Activated CD4-positive, alpha-beta T cell treated with anti-CD3 and anti-CD28 coated beads for 36 hours (primary cell): ENCODE measurements at places on chromosomes 2 and 18. TPM values are rescaled to one million over a fixed set of nuclear protein-coding genes. Genes with fewer than 3 reads are reported as not detected.
A peak's percentile ranks its signal among the peaks of the same experiment; 100 is the strongest.

CXCR4 gene
- total RNA-seq = 89.3 TPM

TPGS2 gene
- total RNA-seq = 87.6 TPM

SLC35G4 gene
- total RNA-seq = not detected

SRD5A2 gene
- total RNA-seq = not detected

TRIM54 gene
- total RNA-seq = 0.09 TPM

MYOM1 gene
- total RNA-seq = 0.89 TPM

RNF152 gene
- total RNA-seq = 0.05 TPM

GLI2 gene
- total RNA-seq = not detected

EFHD1 gene
- 0.23 TPM for total RNA-seq

DNA sequence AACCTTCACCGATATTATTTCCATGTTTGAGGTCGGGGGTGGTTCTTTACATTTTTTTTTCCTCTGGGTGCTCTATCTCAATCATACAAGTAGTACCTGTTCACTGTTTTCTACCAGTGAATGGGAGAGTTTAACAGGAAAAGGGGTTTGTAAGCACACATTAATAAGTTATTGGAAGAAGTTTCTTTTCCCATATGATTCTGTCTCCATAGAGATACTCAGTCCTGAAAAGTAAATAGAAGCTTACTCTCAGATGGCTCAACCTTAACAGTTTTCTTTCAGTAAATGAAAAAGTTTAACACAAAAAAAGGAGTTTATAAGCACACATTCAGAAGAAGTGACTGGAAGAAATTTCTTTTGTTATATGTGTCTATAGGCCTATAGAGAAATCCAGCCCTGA is 995.6 kb upstream of the SLC39A10 start:
- H3K36me3 ChIP-seq = no peaks in the 10 kb centered on the region
- no peak overlapping the region for H3K27ac ChIP-seq
- no peaks in the 10 kb centered on the region for H3K4me1 ChIP-seq
- DNase-seq = no peak
- no peak overlapping the region for H3K4me3 ChIP-seq

- H3K4me3 ChIP-seq = peak overlapping the region; percentile 76
- H3K27me3 ChIP-seq = no peaks in the 10 kb centered on the region
- H3K27ac ChIP-seq = peak overlapping the region; percentile 91
- peak; percentile 49 for DNase-seq
- peaks cover 82% of the 10 kb centered on the region for H3K4me1 ChIP-seq
Observed at GRCh38 chr2:108621687-108622681, 87.7 kb downstream of the LIMS1 start.

DNA sequence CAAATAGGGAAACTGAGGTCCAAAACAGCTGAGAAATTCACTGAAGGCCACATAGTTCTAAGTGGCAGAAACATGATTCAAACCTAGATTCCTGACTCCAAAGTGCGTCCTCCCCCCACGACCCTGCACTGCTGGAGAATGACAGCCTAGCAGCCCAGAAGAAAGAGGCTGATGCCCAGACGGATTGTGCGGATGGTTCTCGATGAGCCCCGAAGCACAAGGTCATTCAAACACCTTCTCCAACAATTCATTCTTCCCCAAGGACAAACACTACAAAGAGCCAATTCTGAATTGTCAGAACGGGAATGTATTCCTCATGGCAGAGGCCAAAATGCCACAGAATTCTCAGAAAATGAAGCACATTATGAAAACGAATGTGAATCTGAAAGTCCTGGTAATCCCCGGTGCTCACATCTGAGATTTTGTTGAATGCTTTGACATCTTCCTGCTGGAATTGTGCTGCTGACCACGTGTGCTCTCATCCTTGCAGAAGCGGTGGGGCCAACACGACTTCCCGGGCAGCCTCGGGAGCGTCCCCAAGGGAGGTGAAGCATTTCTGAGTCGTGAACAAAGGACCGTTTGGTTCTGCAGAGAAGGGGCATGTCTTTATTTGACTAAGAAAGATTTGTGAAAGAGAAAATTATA is 337.0 kb downstream of the EIPR1 start:
- H3K27me3 ChIP-seq = peaks cover 3% of the 10 kb centered on the region
- no peaks in the 10 kb centered on the region for H3K36me3 ChIP-seq
- H3K27ac ChIP-seq = no peak overlapping the region
- no peak for DNase-seq
- no peaks in the 10 kb centered on the region for H3K4me1 ChIP-seq

DNA sequence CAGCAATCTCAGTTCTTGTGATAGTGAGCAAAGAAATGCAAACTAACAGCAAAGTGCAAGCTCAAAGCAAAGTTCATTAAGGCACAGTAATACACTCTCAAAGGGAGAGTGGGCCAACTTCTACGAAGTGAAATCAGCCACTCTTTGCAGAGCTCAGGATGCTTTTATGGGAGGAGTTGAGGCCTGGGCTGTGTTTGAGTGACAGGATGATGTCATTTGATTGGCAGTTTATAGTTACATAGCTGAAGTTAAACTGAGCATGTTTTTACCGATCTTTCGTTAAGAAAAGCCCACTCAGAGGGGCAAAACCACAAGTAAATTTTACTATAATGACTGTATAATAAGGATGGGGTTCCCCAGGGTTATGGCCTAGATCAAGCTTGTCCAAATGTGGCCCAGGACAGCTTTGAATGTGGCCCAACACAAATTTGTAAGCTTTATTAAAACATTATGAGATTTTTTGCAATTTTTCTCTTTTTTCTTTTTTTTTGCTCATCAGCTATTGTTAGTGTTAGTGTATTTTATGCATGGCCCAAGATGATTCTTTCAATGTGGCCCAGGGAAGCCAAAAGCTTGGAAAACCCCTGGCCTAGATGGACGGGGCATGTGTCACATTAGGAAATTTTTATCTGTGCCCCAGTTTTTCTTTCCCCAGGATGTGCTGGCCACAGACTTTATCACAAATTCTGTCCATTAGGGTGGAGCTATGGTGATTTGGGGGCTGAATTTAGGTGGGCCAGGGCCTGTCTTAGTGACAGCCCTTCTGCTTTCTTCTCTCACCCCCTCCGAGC is 8.3 kb upstream of the DNAH7 start:
- no peak for DNase-seq
- H3K27ac ChIP-seq = no peak overlapping the region
- H3K27me3 ChIP-seq = no peaks in the 10 kb centered on the region
- H3K4me3 ChIP-seq = no peak overlapping the region

GRCh38 chr18:5275872-5276271 is 19.7 kb downstream of the ZBTB14 start:
- H3K4me1 ChIP-seq = no peaks in the 10 kb centered on the region
- no peak overlapping the region for H3K4me3 ChIP-seq
- peaks cover 5% of the 10 kb centered on the region for H3K27me3 ChIP-seq
- H3K27ac ChIP-seq = no peak overlapping the region
- H3K36me3 ChIP-seq = no peaks in the 10 kb centered on the region
- DNase-seq = no peak

DNA sequence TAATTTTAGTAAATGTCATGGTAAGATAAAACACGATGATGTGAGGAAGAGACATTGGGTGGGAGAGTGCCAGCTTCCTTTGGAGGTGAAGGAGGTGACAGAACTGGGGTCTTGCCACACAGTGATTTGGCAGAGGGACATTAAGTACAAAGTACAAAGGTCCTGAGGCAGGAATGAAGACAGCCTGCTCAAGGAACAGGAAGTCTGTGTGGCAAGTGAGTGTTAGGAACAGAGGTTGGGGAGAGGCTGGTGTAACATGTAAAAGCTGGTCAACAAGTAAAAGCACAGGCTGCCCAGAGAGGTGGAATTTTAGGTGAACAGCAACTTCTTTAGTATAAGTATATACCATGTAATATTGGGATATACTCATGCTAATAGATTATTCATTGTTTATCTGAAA is 73.1 kb downstream of the INPP5D start:
- H3K27me3 ChIP-seq = no peaks in the 10 kb centered on the region
- H3K36me3 ChIP-seq = peaks cover 57% of the 10 kb centered on the region
- H3K4me1 ChIP-seq = peaks cover 13% of the 10 kb centered on the region
- no peak for DNase-seq

- no peak overlapping the region for H3K4me3 ChIP-seq
- no peak for DNase-seq
- no peaks in the 10 kb centered on the region for H3K4me1 ChIP-seq
Observed at GRCh38 chr18:28684746-28685355, 507.9 kb upstream of the CDH2 start.

DNA sequence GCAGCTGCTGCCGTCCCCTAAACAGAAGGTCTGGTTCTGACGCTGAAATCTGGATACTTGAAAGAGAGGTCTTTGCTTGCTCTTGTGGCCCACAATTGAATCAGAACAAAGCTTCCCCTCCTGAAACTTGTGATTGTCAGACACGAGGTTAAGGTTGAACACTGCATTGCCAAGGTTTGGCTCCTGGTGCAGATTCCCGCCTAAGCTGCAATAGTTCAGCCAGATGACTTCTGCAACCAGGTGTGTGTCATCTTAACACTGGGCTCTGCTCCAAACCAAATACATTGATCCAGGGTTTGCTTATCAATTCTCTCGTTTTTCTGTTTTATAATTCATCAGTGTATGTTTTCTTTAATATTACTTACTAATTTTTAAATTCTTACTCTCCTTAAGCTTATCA is 14.6 kb downstream of the GKN1 start:
- no peak for DNase-seq
- no peak overlapping the region for H3K4me3 ChIP-seq
- H3K27me3 ChIP-seq = peaks cover 12% of the 10 kb centered on the region
- H3K36me3 ChIP-seq = no peaks in the 10 kb centered on the region

DNA sequence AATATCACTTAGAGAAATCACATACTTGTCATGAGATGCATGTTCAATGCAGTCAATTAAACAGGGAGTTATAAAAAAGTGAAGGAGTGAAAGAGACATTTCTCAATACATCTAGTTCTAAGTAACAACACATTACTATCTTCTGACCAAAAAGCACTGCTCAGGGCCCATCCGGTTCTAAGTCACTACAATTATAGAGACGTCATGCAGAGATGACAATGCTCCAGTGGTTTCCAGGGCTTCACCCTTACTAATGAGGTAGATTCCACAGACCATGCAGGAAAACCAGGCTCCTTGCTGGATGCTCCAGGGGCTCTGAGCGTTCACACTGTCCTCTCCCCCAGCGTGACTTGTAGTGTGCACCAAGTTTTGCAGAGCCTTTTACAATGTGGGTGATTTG is 88.0 kb downstream of the FTCDNL1 start:
- peaks cover 2% of the 10 kb centered on the region for H3K27me3 ChIP-seq
- H3K36me3 ChIP-seq = no peaks in the 10 kb centered on the region
- no peak overlapping the region for H3K4me3 ChIP-seq
- DNase-seq = no peak
- no peak overlapping the region for H3K27ac ChIP-seq
- no peaks in the 10 kb centered on the region for H3K4me1 ChIP-seq

DNA sequence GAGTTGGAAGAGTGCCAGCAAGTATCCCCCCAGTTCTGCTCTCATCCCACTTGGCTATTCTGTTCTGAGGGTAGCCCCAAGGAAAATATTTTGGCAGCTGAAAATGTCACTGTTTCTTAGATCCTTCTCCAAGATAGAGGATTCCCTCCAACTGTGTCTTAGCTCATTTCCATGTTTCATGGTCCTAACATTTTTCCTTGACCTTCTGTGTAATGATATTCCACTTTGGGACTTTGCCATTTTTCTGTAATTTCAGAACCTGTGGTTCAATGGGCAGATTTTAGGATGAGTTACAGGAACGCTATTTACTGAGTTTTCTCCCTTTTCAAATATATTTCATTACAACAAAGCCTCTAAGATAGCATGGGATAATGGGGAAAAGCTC is 34.7 kb downstream of the NHEJ1 start:
- DNase-seq = no peak
- H3K36me3 ChIP-seq = no peaks in the 10 kb centered on the region
- H3K4me3 ChIP-seq = no peak overlapping the region
- H3K4me1 ChIP-seq = peaks cover 18% of the 10 kb centered on the region

- no peak overlapping the region for H3K4me3 ChIP-seq
- no peak overlapping the region for H3K27ac ChIP-seq
- DNase-seq = no peak
- H3K36me3 ChIP-seq = no peaks in the 10 kb centered on the region
- H3K27me3 ChIP-seq = peaks cover 7% of the 10 kb centered on the region
Observed at GRCh38 chr2:215479536-215480240, 43.8 kb upstream of the FN1 start.

GRCh38 chr2:127568128-127568527 is 32.6 kb downstream of the MYO7B start:
- no peaks in the 10 kb centered on the region for H3K36me3 ChIP-seq
- no peak overlapping the region for H3K27ac ChIP-seq
- peaks cover 4% of the 10 kb centered on the region for H3K27me3 ChIP-seq
- H3K4me3 ChIP-seq = no peak overlapping the region
- DNase-seq = no peak
- peaks cover 14% of the 10 kb centered on the region for H3K4me1 ChIP-seq
